Hippocampal formation (tissue), 2 donors: ENCODE measurements at places on chromosomes 7 and 10.

- DNase-seq: no peak
Measured at GRCh38 chr7:53756946-53757345, 721.5 kb downstream of the POM121L12 start.

DNA sequence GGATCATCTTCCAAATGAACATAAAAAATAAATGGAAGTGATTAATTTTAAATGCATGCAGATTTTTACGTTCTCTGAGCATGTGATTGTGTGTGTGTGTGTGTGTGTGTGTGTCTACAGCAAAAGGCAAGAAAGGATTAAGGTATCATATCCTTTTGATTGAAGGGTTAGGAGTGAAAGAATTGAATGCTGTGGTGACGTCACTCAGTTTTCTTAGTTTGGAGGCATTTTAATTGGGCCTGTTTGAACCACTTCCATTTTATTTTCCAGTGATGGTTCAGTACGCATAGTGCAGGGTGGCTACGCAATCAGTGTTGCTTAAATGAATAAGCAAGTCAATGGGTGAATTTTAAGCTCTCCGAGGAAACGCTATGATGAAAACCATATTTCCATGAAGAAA, 31.3 kb downstream of the TACC2 start:
- no peak for DNase-seq

GRCh38 chr7:45923818-45924217, 2.7 kb upstream of the IGFBP3 start:
- DNase-seq: no peak

DNA sequence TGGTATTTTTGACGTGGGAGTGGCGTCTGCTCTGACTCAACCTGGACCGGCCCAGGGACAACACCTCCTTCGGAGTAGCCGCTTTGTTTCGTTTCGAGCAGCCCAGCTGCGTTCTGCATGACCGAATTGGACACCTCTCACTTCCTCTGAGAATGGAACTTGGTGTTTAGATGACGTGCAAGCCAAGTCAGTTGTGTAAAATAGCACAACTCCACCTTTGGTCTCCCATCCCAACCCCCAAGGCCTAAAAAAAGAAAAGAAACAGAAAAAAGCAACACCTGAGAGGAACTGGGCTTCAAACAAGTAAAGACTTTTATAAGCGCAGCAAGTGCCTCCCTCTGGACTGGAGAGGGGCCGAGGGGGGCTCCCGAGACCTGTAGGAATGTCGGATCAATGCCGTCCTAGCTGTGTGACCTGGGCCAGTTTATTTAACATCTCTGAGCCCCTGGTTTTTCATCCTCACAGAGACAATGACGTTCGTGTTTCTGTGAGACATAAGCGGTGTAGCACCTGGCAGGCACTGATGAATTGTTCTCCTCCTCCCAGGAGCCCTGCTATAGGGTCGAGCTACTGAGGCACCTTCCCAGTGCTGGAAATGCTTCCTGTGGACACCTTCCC, 52.0 kb upstream of the SMNDC1 start:
- no peak for DNase-seq
